ENCODE measurements at places on chromosomes 7 and 10.

GRCh38 chr7:142636751-142637150 lies 112.5 kb upstream of the PRSS1 start:
- no peak for DNase-seq

DNA sequence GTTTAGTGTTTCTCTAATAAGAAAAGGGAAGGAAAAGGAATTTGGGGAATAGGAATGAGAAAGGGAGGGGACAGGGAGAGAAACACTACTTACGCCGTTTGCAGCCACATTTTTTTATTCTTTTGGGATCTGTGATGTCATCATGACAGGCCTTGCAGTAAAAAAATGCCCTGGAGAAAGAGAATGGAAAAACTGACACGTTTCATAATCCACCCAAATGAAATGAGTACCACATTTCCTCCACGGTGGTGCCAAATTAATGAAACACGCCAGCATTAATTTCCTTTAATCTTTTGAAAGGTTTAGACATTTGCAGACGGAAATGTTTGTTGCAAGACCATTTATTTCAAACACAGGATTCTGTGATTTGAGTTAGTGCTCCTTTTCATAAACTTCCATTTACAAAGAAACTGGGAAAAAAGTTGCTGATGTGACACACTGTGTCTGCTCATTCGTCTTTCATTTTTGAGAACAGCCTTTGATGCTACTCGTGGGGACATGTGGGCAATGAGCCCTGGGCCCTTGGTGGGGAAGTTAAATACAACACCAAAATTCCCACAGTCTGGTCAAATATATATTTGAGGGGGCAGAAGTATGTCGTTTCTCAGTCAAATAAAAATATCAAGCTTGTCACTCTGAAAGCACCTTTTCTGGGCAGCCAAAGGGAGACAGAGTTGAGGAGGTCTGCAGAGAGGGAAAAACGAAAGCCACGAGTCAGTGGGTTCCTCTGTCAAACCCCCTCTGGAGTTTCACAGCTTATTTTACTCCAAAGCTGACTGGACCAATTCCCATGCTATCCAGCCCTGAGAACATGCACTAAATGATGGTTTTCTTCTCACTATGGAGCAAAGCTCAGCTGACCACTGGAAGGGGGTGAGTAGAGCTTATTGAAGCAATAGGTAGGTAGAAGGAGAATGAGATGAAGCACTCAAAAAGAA lies 625.5 kb downstream of the KCNMA1 start:
- peak; percentile 57 for DNase-seq

- DNase-seq = no peak
Observed at GRCh38 chr7:104499975-104500374, 171.6 kb downstream of the LHFPL3 start.

DNA sequence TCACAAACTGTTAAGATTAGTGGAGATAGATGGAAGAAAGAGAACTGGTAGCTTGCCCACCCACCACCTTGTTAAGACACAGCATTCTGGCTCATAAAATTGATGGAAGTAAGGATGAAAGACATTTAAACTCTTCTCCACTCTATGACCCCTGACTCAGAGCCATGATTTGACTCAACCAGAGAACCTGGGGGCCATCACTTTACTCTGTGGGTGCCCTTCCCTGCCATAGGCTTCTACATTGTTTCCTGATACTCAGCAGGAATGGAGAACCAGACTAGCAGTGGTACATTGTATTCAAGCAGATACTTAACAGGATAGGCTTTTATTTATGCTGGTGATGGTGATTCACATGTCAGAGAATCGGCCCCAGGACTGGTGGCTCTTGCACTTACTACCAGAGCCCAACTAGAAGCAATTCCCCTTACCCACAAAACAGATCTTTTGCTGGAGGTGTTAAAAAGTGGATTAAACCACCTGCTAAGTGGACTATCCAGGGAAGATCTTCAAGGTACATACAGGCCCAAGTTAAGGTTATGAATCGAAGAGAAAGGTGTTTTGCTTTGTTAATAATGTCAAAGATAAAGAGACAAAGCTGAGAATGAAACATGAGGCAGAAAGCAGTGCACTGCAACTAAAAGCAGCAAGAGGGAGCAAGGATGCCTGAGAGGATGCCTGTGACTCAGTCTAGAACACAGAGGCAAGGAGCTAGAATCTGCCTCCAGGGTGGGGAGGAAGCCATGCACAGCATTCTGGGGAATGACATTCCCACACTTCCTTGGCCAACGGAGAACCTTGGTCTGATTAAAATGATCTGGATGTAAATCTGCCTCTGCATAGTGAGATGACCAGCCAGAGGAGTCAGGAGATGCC lies 36.0 kb upstream of the GLI3 start:
- DNase-seq = peak; percentile 56

GRCh38 chr7:27971171-27971812 lies 209.3 kb downstream of the JAZF1 start:
- DNase-seq = no peak

DNA sequence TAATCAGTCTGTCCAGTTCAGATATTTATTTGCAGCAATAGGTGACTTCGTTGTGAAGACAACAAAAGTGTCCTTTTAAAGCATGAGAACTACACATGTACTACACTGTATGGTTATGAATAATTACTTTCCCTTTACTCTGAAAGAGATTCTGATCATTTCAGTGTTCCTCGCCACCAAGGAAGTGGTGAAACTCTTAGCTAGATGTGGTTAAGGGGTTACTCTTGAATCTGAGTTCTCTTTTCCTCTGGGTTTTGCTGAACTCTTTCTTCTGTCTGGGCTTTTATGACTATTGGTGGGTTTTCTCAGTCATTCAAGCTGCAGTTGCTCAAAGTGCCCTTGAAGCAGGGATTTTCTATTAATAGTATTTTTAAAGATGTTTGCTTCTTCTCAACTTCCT lies 127.9 kb upstream of the SEM1 start:
- no peak for DNase-seq

GRCh38 chr7:34846976-34847375 lies 189.0 kb downstream of the NPSR1 start:
- no peak for DNase-seq

- DNase-seq = peak; percentile 78
Observed at GRCh38 chr10:16545116-16545736, 23.5 kb upstream of the C1QL3 start.

Measured in GM03348 (cell line).